ENCODE measurements at places on chromosomes 16 and 17.

- DNase-seq = peak; percentile 95
Measured at GRCh38 chr17:17812211-17813054, 24.4 kb downstream of the SREBF1 start.

DNA sequence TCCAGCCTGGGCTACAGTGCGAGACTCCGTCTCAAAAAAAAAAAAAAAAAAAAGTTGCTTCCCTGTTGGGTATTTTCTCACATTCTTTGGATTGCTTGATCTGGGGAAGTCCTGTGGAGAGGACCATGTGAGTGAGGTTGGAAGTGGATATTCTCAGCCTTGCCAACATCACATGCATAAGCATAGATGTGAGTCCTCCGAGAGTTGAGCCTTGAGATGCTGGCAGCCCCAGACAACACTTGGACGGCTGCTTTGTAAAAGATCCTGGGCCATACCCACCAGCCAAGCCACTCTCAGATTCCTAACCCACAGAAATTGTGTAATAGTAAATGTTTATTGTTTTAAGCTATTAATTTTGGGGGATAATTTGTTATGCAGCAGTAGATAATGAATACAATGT, 1570.0 kb upstream of the GOT2 start:
- DNase-seq = no peak

DNA sequence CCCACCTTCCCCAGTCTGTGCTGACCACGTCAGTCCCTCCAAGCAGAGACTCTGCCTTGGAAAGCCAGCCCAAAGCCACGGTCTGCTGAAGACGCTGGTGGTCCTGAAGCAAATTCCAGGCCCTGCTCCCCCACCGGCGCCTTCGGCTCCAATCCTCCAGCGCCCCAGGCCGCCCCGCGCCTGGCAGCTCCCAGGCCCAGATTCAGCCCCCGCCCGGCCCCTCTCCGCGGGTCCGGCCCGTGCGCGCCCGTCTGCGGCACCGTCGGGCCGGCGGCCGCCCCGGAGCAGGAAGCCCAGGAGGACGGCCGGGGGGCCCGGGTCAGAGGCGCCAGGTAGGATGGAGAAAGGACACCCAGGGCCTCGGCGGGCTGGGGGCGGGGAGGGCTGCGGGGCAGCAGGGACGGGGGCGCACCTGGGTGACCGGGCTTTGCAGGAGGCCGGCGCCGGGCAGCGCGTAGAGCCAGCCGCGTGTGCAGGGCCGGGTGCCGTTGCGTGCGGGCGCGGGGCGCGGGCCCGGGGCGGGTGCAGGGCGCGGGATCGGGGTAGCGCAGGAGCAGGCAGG, 594 bp upstream of the SLC22A31 start:
- no peak for DNase-seq

- DNase-seq = no peak
Measured at GRCh38 chr16:13153696-13154095, 252.3 kb downstream of the SHISA9 start.

GRCh38 chr17:17495536-17496188, 533 bp downstream of the RASD1 start:
- no peak for DNase-seq

- no peak for DNase-seq
Measured at GRCh38 chr17:2400474-2400866, 390 bp downstream of the MNT start.

DNA sequence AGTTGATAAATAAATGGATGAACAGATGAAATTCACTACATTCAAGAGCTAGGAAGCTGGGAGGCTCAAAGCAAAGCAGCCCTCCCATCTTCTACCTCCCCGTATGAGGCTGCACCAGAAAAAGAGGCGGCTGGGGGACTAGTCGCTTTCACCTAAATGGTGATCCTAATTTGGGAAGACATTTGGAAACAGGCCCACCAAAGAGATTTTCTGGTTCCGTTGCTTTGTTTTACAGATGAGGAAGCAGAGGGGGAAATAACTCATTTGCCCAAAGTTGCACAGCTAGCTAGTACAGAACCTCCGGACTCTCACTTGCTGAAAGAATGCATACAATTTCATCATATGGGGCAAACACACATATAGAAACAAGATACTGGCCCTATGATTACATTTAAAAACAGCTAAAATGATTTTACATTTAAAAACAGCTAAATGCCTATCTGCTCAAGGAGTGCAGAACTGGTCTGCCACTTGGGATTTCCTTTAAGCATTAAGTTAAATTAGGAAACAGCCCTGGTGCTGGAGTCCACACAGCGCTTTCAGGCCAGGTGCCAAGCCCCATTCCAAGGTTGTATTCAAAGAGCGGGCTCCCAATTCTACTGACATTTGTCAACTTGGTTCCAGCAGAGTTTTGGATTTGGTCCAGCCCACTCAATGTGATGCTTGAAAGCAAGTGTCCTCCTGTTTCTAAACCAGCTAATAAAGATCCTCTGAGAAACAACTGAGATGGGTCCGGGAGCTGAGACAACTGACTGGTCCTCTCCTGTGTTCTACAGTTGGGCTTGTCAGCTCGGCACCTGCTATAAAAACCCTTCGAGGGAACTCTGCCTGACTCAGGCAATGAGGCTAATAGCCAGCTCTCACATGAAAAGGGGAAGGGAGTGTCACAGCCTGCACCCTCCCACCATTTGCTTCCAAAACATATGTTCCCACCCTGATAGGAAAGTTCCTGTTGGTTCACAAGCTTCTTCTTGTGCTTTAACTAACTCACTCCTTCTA, 11.7 kb downstream of the ERN1 start:
- no peak for DNase-seq

GRCh38 chr17:61283043-61283442, 116.6 kb upstream of the TBX2 start:
- DNase-seq = no peak

DNA sequence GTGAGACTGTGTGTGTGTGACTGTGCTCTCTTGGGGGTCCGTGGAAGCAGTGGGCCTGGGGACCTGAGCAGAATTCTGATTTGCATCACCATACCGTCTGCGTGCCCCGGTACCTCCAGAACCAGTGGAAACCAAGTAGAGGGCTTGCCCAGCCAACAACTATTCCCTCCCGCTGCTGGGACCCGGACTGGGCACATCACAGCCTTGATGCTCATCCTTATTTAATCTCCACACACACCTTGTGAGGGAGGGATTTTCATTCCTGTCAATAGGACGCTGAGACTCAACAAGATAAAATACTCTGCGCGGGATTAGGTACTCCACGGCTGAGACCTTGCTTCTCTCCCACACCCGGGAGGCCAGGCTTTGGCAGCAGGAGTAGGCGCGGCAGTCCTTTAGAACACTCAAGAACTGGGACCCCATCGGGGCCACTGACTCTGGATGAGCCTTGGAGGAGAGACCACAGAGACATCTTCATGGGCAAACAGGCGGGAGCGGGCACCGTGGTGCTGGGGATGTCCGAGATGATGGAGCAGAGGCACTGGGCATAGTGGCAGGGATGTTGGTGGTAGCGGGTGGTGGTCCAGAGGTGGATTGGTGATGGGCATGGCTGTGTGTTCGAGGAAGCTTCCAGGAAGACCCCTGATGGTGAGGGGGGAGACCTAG, 208.0 kb downstream of the NTN1 start:
- DNase-seq = no peak

DNA sequence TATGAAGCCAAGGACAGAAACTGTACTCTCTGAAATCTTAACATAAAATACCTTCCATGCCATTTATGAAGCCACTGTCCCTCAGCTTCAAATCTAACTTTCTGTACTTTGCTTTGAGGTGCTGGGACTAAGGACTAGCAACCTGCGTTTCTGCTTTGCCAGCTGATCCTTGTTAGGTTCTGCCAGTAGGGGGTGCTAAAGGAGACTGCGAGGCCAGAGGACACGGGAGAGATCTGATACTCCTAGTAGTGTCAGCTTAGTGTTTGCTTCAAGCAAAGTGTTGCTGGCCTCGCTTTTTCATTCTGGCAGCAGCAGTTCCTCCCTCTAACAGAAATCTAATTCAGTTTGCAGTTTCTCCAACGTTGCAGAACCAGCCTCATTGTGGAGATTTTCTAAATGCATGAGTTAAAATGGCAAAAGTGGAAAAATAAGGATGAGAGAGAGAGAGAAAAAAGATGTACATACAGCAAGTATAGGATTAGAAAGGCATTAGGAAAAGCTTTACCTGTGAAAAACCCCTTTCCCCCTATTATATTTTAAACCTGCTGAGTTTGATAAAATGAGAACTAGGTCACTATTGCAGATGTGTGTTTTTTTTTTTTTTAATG, 297.5 kb downstream of the CA10 start:
- DNase-seq = no peak

GRCh38 chr16:1045310-1045992, 27.1 kb upstream of the SSTR5 start:
- no peak for DNase-seq

DNA sequence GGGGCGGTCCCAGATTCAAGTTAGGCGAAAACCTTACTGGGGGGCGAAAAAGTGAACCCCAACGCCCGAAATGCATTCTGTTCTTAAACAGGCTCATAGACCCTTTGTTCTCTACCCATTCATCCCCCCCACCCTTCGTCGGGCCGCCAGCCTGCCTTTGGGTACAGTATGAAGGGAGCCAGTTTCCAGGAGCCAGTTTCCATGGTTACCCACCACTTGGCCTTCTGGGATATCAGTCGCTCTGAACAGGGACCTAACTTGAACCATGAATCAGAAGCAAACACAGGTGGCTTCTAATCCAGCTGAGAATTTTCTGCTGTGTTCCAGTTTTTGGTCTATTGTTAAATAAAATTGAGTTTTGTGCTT, 532 bp downstream of the DHX40 start:
- DNase-seq = peak; percentile 53

DNA sequence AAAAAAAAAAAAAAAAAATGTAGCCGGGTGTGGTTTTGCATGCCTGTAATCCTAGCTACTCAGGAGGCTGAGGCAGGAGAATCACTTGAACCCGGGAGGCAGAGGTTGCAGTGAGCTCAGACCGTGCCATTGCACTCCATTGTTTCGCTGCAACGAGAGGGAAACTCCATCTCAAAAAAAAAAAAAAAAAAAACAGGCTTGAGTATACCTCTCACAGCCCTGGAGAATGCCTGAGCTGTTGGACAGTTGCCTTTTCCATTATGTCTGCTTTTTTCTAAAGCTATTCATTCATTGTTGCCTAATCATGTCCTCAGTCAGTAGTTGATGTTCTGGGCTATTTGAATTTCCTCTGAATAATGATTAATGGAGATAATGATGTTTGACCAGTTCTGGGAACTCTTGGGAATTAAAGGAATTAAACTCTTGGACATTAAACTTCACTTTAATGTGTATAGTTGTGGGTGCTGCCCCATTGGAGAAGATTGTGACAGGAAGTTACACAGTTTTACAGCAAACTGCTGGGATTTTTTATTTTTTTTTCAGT, 11.8 kb downstream of the HMOX2 start:
- DNase-seq = no peak

DNA sequence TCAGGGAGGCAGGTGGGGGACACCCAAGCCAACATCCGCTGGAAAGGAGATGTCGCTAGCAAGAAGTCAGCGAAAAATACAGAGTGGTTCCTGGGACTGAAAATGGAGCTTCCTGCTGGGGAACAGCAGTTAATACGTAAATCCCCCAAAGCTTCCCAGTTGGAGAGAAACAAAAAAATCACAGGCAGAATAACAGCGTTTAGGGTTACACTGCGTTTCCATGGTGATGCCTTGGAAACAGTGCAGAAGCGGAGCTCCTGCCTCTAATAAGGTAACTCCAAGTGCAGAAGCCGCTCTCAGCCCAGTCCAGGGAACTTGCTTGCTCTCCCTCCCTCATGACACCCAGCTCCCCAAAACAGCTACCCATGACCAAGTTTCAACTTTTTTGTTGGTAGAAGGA, 73.4 kb downstream of the PLD6 start:
- no peak for DNase-seq

DNA sequence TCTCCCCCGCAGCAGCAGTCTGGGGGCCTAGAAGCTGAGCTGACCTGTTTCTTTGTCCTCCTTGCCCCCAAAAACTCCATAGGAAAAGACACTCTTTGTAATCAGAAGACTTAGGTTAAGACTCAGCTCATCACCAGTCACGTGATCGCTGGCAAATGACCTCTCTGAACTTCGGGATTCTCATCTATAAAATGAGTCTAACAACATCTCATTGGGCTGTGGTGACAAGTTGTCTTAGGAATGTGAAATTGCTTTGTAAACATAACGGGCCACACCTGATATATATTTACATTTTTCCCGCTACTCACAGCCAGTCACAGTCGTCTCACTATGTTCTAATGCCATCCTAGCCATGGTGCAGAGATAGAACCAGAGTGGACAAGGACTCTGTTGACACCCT, 86.0 kb upstream of the LHX1 start:
- DNase-seq = no peak

- DNase-seq = no peak
Measured at GRCh38 chr16:86052115-86052670, 153.2 kb downstream of the IRF8 start.

GRCh38 chr16:9050102-9050830, 41.2 kb upstream of the HAPSTR1 start:
- no peak for DNase-seq

GRCh38 chr17:57634713-57635465, 110.2 kb downstream of the CCDC182 start:
- no peak for DNase-seq

DNA sequence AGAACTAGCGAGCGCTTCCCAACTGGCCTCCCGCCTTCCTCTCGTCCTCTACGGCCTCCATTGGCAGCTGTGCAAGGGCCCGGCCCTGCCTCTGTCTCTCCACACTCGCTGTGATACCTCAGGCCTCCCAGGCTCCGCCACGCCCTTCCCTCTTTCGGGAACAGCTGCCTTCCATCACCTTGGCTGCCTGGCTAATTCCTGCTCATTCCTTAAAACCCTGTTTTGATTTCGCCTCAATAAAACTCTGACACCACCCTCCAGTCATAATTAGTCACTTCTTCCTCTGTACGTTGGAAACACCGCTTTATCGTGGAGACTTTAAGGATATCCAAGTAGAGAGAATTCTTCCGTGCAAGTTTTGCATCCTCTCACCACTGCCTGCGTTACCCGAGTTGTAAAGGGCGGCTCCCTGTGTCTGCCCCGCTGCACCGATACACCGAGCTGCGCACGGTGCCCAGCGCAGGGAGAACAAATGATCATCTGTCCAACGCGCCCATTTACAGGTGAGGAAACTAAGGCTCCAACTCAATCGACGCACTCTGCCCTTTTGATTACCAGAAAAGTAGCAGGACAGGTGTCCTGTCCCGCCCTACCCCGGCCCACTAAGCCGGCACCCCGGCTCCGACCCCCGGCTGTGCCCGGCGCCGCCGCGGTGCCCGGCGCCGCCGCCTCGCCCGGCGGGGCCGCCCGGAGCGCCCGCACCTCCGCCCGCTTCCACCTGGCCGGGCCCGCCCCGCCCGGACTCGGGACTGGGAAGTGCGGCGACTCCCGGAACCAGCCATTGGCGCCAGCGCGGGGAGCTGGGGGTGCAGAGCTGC, 139.7 kb downstream of the SEC14L1 start:
- DNase-seq = no peak
